ENCODE measurements at places on chromosomes 2 and 18. TPM values are rescaled to one million over a fixed set of nuclear protein-coding genes. Genes with fewer than 3 reads are reported as not detected.

Gene ASB1
- 57.9 TPM for total RNA-seq

Gene BCL11A
- 0.01 TPM for total RNA-seq

Gene C1GALT1C1L
- 2.2 TPM for total RNA-seq

Gene EVA1A
- 7.7 TPM for total RNA-seq

Gene SCN2A
- total RNA-seq, result 0.04 TPM

Gene IL1A
- 0.19 TPM for total RNA-seq

Gene FAM168B
- 97.3 TPM for total RNA-seq

Gene HES6
- 7.0 TPM for total RNA-seq

Data from A549 treated with dexamethasone at 1 μM for 4 hours (cell line).